ENCODE measurements at places on chromosomes 5 and 9.

GRCh38 chr5:111551569-111552275, 39.4 kb upstream of the STARD4 start:
- no peak for DNase-seq

- no peak for DNase-seq
Observed at GRCh38 chr5:74630453-74631066, 10.0 kb downstream of the ENC1 start.

- no peak for DNase-seq
Observed at GRCh38 chr5:136054142-136055019, 25.6 kb downstream of the TGFBI start.

DNA sequence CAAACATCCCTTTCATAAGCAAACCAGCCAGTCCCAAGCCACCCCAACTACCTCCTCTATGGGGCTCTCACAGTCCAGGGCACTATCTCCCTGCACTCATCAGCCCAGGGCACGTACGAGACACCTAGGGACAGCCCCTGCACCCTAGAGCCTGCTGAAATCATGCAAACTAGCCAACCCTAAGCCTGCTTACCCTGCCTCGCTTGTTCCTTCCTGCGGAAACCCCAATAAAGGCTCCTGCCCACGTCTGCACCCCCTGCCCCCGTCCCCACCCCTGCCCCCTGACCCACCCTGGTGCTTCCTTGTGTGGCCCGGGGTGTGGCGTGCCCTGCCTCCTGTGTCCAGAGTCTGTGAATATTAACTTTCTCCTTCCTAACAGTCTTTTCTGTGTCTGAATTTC, 135.9 kb downstream of the GADD45G start:
- no peak for DNase-seq

DNA sequence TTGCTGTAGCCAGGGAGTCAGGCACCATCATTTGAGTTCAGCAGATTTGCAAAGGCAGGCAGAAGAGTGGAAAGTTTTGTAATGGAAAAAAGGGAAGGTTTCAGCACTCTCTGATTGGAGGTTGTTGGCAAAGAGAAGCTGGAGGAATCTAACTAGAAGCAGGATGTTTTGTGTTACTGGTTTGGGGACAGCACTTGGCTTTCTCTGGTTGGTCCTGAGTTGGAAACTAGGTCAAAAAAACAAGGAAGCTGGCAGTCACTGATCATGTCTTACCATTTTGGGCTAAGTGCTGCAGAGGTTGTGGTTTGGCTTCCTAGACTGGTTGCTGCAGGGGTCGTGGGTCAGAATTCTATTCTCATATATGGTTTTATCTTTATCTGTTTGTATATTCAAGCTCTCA, 189.8 kb downstream of the DRD1 start:
- DNase-seq, result no peak

DNA sequence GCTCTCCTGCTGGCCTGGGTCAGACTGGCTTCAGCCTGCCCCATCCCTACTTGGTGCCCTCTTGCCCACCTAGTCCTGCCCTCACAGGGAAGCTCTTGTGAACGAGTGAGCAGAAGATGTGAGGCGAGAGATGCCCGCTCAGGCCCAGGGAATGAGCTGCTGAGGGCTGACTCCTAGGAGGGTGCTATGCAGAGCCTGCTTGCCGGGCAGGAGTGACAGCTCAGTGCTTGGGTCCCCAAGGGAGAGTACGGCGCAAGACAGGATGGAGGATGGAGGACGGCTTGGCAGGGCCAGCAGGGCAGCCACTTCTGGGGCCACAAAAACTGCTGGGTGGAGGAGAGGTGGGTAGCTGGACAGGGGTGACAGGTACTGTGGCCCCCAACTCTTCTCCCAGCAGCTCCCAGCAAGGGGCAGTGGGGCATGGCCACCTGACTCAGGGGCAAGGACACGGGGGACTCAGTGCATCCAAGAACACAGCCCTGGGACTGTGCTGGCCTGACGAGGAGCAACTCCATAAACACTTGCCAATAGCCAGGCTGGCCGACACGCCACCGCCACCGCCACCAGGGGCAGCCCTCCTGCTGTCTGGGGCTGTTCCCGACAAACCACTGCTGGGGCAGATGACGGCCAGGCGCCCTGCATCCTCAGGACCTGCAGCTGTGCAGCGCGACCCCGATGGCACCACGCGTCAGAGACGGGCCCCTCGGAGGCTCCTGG, 55.6 kb upstream of the UBAC1 start:
- no peak for DNase-seq

DNA sequence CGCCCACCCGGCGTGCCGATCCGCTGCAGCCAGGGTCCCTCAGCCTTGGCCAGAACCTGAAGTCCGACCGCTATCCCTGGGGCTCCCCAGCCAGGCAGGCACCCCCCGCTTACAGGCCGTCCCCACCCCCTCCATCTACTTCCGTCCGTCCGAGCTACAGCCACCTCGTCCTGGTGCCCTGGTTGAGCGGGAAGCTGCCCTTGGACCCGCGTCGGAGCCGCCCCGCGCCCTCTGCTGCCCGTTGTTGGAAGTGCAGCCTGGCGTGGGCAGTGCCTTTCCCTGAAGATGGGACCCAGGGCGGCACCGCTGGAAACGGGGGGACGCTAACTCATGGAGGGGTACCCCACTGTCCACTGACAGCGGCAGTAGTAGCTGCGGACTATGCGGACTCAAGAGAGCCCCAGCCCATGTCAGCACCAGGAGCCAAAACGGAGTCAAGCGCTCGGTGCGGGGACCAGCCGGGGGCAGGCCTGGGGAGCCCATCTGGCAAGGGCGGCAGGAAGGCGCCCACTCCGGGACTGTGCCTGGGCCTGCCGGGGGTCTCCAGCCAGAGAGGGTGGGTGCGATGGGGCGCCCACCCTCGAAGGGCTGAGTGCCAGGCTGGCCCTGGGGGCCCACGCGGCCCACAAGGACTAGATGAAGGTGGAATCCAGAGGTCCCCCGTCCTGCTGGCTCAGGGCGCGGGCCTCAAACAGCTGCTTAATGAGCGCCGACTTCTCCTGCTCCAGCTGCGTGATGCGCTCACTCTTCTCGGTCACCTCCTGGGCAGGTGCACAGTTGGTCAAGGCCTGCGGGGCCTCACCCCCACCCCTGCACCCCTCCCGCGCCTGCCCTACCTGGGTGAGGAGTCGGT, 6.1 kb downstream of the SAPCD2 start:
- no peak for DNase-seq

- DNase-seq, result no peak
Observed at GRCh38 chr9:99231711-99232110, 9.6 kb downstream of the SEC61B start.

- no peak for DNase-seq
Observed at GRCh38 chr9:116112236-116112635, 41.4 kb upstream of the PAPPA start.

DNA sequence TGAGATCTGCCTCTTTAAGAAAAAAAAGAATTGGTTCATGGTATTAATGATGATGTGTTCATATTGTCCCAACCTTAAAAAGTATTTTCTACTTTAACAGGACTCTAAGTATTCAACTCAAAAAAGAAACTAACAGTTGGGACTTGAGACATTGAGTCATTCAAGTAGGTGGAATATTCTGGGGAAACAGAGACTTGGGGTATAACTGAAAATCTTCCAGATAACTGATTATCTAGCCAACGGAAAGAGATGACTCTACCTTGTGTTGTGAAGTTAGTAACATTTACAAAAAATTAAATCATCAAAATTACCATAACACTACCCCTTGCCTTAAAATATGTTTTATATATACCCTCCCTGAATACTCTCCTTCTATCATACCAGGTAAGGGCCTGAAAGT, 19.1 kb downstream of the OXCT1 start:
- DNase-seq, result no peak

- DNase-seq, result no peak
Observed at GRCh38 chr5:10118150-10118549, 131.5 kb downstream of the ATPSCKMT start.

All from left renal cortex interstitium (tissue), 4 donors.